Stromal cell of bone marrow (primary cell): ENCODE measurements at places on chromosomes 2 and 18.

GRCh38 chr2:174338671-174339560, 4.2 kb downstream of the SP9 start:
- no peak for DNase-seq

GRCh38 chr2:120659275-120659977, 76.2 kb upstream of the GLI2 start:
- DNase-seq: no peak

DNA sequence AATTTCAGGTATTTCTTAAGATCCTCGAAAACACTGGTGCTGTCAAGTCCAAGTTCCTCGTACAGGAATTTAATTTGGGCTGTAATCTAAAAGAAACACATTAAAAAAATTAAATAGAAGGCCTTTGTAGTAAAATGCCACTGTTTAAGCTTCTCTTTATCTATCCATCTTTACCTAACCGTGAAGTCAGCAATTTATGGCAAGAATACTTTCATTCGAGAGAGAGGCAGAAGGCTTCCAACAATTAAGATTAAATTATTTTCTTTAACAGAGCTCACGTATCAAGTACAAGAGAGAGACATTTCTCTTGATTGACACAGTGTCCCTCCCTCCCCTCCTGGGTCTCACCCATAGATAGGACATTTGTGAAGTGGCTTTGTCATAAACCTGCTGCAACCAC, 39.9 kb downstream of the PREPL start:
- no peak for DNase-seq

GRCh38 chr2:217085543-217085942, 225.7 kb upstream of the TNP1 start:
- no peak for DNase-seq

GRCh38 chr2:60502144-60502543, 51.3 kb downstream of the BCL11A start:
- no peak for DNase-seq

DNA sequence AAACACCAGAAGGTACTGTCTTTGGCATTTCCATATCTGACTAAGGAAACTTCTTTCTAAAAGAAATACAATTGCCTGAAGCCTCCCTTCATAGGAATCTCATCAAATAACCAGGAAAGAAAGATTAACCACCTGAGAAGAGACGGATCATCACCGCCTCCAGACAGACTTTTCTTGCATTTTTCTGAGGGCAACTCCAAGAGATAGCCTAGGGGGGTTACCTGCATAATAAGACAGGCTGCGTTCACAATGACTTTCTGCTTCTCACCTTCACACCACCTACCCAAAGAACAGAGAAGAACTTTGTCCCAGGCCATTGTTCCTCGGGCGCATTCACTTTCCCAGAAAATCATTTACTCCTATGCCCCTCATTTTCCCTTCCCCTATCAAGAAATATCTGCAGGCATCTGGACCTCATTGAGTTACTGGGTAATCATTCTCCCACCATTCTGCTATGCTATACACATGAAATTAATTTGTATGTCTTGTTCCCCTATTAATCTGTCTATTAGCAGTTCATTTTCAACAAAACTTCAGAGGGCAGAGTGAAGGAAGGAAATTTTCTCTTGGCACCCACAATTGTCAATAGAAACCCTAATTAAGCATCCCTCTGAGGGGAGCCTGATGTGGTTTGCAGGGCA, 8.3 kb upstream of the POMC start:
- no peak for DNase-seq

GRCh38 chr2:78416625-78417300, 608.7 kb upstream of the REG3G start:
- no peak for DNase-seq

- DNase-seq: no peak
Measured at GRCh38 chr18:9243029-9243428, 91.5 kb upstream of the TWSG1 start.

DNA sequence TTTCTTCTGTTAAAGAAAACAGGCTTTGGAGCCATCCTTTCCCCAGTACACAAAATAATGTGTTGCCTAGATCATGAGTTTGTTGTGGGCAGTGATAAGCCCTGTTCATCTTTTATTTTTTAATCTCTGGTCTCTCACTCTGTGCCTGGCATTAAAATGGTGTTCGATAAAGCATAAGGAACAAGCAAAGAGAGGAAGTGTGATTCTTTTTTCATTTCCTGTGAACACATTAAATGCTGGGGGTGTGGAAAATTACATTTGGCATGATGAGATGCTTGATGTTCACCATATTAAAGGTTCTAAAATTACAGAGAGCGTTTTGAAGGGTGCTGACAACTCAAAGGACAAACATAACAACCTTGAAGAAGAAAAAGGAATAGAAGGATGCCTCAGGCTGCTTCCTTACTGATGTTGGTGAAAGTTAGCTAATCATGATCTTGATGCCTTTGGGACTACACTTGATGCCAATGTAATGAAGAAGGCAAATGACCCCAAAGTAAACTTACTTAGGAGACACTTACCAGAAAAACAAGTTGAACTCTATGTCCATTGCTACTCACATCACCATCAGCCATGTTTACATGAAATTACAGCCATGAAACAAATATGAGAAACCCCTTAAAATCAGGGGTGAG, 33.0 kb downstream of the TMEFF2 start:
- DNase-seq: no peak

GRCh38 chr2:190537765-190538164, 3.2 kb upstream of the NEMP2 start:
- DNase-seq: no peak

DNA sequence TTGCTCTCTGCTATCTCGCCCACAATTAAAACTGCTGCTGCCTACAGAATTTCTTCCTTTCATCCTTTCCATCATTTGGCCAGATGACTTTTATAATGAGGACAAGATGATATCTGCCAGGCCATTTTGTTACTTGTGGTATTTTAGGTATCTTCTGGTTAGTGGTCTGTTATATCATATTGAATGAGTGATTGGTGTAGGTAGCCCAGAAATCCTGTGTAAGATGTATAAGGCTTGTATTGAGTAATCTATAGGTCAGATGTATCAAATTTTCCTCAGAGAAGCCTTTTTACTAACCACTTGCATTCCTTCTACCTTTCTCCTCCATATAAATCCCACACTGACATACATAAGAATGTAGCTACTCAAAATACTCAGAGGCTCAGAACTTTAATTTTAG, 118.3 kb downstream of the UBR3 start:
- DNase-seq: no peak

DNA sequence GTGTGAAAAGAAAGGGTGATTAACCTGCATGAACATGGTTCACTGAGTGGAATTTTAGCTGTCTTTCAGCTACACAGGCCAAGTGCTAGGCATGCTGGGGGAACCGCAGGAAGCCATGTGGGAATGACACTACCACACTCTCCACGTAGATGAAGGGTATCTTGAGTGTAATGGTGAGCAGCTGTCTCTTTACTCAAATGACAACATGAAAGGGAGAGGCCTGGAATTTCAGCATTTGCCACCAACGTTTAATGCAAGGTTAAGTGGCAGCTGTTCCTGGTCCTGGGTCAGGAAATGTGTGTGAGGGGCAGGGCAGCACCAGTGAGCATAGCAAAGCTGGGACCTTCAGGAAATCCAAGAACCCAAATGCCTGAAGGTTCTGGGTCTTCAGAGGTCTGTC, 588.4 kb downstream of the SLC4A3 start:
- no peak for DNase-seq

DNA sequence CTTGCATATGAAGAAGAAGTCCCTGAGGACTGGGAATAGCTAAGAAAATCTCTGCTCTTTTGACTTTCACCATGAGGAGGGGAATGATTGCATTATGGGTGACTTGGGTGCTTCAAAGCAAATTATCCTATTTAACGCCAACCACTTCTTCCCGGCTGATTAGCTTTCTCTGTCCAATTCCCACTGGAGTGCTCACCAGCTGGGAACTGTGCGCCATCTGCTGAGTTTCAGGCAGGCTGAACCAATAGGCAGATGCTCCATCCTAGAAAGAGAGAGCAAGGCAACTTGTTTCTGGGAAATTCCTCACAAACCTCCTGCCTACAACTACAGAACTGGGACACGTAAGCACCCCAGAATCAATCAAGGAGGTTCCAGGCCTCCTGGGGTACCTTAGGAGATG, 49.4 kb downstream of the POLE4 start:
- DNase-seq: no peak

- DNase-seq: peak; percentile 72
Measured at GRCh38 chr18:68454511-68455228, 260.2 kb downstream of the TMX3 start.

DNA sequence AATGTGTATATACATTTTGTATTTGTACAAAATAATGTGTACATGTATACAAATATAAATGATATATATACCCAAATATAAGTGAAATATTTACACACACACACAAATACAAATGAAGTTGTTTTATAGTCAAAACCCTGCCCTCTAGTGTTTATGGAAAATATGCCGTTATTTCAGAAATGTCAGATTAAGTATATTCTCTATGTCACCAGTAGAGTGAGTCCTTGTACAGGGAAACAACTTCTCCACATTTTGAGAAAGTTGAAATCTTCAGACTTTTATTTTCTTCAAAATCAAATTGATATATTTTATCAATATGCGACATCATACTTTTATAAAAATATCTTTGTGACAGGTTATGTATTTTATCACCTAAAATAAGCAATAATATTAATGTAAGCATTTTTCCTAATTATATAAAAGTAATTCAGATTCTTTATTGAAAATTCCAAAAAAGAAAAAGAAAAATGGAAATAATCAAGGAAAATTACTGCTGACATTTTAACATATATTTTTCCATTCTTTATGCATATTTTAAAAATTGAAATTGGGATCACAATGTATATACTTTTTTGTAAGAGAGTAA, 22.4 kb downstream of the ARL6IP6 start:
- DNase-seq: peak; percentile 33

GRCh38 chr18:78540636-78541529, 438.7 kb upstream of the SALL3 start:
- no peak for DNase-seq

- DNase-seq: no peak
Measured at GRCh38 chr2:67219651-67220050, 177.5 kb upstream of the ETAA1 start.

- DNase-seq: peak; percentile 50
Measured at GRCh38 chr2:230908595-230909191, 16.3 kb downstream of the GPR55 start.

DNA sequence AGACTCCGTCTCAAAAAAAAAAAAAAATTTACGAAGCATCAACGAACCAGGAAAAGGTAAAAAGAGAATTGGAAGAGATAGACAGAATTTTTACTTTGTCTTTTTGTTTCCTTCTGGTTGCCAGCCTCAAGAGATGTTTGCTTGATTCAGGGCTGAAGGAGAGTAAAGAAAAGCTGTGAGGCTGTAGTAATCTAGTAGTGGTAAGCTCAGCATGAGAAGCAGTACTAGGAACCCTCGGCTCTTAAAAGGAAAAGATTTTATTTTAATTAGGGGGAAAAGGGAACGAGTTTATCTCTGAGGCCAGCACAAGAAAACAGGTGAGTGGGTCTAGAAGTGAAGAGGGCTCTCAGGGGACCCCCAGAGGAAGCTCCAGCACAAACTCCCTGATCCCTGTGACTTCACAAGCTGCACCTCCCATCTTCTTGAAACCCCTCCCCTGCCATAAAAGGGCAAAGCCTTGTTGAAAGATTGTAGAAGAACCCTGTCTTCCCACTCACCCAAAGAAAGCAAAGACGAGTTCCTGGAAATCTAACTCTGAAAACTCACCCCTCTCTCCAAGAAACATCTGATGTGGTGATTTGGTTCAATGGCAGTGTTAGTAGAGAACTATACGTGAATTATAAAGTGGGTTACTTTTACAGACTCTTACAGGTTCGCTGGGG, 8.6 kb downstream of the RBMS1 start:
- no peak for DNase-seq

DNA sequence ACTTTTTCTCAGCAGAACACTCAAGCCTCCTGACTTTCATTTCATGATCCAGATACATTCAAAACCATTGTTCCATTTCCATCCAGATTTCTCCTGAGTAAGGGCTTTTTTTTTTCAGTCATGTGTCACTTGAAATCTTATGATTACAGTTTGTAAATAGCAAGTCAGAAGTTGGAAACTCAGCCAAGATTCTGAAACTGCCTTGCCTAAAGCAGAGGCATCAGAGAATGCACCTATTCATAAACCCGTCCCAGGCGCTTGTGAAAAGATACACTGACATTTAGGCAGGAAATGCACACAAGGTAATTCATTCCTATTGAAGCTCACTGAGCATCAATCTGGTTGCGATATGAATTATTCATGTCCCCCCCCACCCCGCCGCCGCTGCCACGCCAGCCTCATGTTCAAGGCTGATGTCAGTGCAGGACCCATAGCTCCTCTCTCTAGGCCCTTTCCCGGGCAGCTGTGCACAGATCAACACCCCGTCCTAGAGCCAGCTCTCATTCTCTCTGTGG, 30.4 kb upstream of the MGAT4A start:
- no peak for DNase-seq

DNA sequence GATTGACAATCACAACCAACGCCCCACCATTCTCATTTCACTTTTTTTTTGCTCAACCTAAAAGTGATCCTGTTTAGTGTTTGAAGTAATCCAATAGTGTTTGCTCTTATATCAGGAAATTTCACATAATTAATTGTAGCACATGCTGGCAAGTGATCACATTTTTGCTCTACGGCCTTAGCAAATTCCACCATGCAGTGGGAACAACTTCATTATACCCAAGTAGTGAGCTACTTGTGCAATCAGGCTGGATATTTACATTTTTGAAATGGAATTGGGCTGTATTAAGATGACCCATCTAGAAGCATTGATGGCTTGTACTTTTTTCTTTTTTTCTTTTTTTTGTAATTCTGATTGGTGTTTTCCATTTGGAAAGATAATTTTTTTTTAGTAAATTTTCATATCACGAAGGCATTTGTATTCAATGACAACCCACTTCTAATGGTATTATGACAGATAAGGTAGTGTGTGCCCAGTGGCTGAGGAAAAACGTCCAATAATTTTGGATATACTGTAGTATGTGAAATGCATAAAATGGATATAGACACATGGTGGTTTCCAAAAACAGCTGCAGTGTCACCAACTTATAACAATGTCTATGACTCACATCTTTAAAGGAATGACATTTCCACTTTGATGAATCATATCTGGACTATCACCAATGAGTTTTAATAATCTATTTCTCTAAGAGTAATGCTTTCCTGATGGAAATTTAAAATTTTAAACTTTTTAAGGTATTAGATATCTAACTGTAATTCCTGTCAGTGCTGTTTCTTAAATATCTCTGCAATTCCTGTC, 130.6 kb downstream of the COL6A3 start:
- DNase-seq: peak; percentile 64

GRCh38 chr2:151111599-151112278, 149.9 kb downstream of the RBM43 start:
- DNase-seq: peak; percentile 75

DNA sequence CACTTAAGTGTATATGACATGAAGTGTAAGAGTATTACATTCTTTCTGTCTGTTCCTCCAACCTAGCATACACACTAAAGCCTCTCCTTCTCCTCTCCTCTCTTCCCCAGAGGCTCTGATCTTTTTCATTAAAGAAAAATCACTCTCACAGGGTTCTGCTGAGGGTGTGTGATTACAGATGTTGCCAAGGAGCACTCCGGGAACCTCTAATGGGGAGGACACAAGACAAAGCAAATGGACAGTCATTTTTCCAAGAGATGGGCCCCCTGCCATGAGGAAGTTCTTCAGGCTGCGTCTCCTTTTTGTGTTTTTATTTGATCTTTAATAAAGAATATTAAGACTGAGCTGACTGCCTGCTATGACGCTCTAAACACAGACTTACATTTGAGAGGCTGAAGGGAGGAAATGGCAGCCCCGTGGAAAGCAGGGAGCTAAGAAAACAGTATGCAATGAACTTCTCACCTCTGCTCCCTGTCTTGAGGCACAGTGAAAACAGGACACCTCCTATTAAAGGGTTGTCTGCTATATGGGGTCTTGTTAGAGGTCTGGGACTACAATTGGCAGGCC, 578.1 kb downstream of the PIK3C3 start:
- no peak for DNase-seq

GRCh38 chr18:64244571-64244970, 95.7 kb upstream of the LINC00305 start:
- no peak for DNase-seq
